Left cardiac atrium (tissue), 4 donors: ENCODE measurements at places on chromosomes 6 and 20. TPM values are rescaled to one million over a fixed set of nuclear protein-coding genes. Genes with fewer than 3 reads are reported as not detected.

- no peak for DNase-seq
Observed at GRCh38 chr20:42742926-42743325, 446.8 kb downstream of the PTPRT start.

DNA sequence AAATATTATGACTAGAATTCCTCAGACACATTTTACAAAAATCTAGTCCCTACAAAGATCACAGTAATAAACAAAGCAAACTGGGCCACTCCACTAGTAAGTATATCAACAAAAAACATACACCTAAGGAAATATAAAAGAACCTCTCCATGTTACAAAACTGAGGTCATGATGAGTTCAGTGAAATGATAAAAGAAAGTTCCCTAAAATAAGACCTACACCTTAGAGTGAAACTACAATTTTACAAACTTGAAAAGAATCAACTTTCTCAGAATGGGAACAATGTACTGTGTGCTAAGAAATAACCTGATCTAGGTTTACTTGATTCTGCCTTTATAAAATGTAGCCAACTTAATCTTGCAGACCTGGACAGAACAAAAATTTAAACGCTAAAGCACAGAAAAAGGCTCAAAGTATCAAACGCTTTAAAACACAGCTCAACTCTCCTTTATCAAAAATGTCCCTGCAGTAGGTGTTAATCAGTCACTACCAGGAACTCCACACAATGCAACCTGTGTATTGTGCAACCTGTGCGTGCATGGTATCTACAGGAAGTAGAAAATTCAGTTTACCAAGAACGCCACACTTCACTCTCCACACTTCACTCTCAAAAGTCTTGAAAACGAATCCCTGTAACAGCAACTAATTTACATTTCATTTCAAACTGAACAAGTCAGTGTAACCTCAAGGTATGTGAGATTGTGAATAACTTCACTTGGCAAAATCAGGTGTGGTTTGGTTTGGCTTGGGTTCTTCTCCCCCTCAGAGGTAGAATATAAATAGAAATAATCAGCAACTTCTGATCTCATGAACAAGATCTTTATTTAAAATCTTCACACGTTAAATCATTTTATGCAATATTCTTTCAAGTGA is 1.8 kb downstream of the RALGAPA2 start:
- DNase-seq = no peak

- DNase-seq = no peak
Observed at GRCh38 chr6:3987053-3987452, 91.9 kb downstream of the FAM217A start.

DNA sequence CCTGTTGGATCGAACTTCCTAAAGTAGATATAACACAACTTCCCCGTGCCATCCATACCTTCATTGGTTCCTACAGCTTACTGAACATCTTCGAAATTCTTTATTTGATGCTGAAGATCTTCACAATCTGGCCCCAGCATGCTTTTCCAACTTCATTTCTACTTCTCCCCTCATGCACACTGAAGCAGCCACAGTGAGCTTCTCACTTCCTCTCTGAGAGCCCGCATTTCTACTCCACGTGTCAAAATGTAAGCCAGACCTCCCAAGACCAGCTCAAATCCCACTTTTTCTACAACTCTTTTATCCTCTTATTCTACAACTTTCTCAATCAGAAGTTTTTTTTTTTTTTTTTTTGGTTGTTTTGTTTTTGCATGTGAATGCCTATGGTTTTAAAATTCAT is 254.7 kb downstream of the GMPR start:
- DNase-seq = no peak

DNA sequence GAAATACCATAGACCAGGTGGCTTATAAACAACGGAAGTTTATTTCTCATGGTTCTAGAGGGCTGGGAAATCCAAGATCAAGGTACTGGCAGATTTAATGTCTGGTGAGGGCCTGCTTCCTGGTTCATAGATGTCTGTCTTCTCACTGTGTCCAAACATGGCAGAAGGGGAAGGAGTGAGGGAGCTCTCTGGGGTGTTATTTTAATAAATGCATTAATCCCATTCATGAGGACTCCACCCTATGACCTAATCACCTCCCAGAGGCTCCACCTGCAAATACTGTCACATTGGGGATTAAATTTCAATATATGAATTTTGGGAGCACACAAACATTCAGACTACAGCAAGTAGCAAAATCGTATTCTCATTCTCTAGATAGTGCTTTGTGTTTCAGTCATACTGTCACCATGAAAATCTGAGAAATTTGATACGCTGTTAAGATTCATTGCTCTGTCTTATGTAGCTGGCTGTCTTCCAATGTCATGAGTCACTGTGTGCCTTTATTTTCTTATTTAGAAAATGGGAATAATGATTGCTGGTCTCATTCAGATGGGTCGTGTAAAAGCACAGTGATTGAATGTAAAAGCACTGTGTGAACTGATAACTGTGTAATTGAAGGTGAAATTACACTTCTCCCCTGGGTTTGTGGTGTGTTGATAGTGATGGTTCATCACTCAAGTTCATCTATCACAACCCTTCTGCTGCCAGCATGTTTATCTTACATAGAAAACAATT is 8.9 kb upstream of the ERVFRD-1 start:
- DNase-seq = no peak

DNA sequence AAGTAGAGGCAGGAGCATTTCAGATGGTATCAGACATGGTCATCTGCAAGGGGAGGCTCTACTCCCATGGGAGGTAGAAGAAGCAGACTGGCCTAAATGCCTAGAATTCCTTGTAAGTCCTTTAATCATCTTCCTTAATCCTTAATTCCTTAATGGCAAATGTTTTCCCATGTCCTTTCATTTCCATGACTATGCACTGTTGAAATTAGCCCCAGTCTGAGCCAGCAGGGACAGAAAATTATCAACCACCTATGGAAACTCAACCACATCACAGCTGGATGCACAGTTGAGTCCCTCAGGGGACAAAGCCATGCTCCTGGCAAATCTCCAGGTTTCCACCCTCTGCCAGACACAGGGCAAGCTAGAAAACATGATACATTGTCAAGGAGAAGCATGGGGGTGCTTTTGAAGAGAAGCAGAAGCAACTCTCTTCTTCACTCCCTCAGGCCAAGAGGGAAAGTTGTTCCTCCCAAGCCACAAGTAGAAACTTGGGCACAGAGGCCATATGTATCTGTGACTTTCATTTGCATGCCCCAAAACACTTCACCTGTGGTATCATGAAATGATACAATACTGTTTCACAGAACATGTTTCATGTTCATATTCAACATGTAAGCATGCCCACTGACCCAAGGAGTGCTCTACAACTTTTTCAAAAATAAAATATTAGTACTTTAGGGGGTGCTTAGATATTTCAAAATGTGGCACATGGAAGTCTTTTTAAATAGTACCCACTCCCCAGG is 683.6 kb downstream of the KIF16B start:
- DNase-seq = no peak

GRCh38 chr6:155693573-155694418 is 238.2 kb upstream of the NOX3 start:
- DNase-seq = no peak

COL9A3 gene
- total RNA-seq = 4.7 TPM
